ENCODE measurements at places on chromosomes 3 and 15. TPM values are rescaled to one million over a fixed set of nuclear protein-coding genes. Genes with fewer than 3 reads are reported as not detected.

CCDC33 gene
- not detected for total RNA-seq

DENND4A gene
- total RNA-seq, result 76.6 TPM

NRROS gene
- 1.2 TPM for total RNA-seq

PCOLCE2 gene
- 4.5 TPM for total RNA-seq

HDAC11 gene
- 12.6 TPM for total RNA-seq

GOLGA8J gene
- not detected for total RNA-seq

RAMAC gene
- 41.5 TPM for total RNA-seq
